Naive thymus-derived CD8-positive, alpha-beta T cell (primary cell): ENCODE measurements at places on chromosomes 5 and 9. TPM values are rescaled to one million over a fixed set of nuclear protein-coding genes. Genes with fewer than 3 reads are reported as not detected.

The ANKRD34B gene
- not detected for polyA plus RNA-seq

The PDE6A gene
- not detected for polyA plus RNA-seq

The DMGDH gene
- not detected for polyA plus RNA-seq

The FKBP15 gene
- 14.4 TPM for polyA plus RNA-seq

The RNF208 gene
- not detected for polyA plus RNA-seq

DNA sequence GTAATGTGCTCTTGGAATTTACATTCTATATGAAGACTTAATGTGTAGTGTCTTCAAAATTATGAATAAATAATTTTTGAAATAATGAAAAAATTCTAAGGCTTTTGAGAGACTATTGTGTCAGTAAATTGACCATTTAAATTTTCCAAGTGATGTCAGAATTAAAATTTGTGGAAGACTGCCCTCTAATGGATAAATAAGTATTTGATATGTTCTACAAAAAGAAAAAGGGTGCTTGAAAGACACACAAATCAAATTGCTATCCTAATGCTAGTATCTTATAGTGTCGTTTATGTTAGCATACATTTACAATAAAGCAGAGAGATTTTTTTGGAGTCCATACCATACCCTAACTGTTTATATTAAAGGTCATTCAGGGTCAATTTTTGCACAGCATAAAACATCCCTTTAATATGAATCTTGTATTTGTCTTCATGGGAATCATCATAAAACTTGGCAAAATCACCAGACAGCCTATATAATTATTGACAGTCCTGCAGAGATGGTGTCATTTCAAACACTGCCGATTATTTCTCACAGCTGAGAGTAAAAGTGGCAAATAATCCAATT lies 120.8 kb upstream of the SLC27A6 start:
- no peak overlapping the region for H3K27ac ChIP-seq
- H3K27me3 ChIP-seq = no peaks in the 10 kb centered on the region
- H3K36me3 ChIP-seq = no peaks in the 10 kb centered on the region

DNA sequence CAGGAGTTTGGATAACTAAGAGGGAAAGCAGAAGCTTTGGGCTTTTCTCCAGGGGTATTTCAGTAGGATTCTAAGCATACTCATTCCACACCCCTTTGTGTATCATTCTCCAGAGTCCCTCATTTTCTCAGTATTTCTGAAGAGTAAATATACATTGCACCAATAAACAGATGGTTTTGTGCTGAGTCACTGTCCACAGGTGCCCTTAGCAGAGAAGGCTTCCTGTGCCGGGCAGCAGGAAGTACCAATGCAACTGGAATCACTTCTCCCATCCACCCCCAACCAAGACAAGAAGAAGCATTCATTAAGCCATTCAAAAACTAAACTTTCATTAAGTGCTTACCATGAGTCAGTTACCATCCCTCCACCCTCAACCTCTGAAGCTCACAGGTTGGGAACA lies 3.6 kb upstream of the CCNJL start:
- H3K27ac ChIP-seq = no peak overlapping the region
- H3K4me1 ChIP-seq = peaks cover 10% of the 10 kb centered on the region
- no peak for DNase-seq
- peaks cover 40% of the 10 kb centered on the region for H3K27me3 ChIP-seq

DNA sequence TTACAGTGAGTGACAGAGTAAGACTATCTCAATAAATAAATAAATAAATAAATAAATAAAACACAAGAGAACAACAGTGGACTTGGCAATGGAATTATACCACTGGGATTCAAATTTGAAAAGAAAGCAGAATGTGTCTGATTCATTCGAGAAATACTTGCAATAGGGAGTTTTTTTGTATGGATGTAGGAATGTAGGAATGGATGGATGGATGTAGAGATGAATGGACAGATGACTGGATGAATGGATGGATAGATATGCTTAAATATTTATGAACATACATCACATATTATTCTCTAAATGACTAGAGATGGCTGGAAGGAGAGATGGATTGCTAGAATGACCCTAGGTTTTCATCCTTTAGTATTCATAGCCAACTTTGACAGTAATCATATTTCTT lies 22.0 kb upstream of the CEMIP2 start:
- H3K36me3 ChIP-seq = no peaks in the 10 kb centered on the region
- H3K4me3 ChIP-seq = no peak overlapping the region
- peaks cover 44% of the 10 kb centered on the region for H3K4me1 ChIP-seq
- H3K27ac ChIP-seq = peak overlapping the region; percentile 98
- no peaks in the 10 kb centered on the region for H3K27me3 ChIP-seq

DNA sequence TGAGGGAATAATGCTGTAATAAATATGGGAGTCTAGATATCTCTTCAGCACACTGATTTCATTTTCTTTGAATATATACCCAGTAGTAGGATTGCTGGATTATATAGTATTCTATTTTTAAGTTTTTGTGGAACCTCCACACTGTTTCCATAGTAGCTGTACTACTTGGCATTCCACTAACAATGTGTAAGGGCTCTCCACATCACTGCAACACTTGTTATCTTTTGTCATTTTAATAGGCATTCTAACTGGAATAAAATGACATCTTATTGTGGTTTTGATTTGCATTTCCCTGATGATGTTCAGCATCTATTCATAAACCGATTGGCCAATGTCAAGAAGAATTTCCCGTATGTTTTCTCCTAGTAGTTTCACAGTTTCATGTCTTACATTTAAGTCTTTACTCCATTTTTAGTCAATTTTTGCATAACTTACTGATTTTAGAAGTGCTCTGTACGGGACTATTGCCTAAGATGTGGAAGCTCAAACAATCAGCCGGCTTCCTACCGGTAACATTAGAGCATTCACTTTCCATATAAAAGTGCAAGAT lies 1078.8 kb downstream of the TAF11L14 start:
- no peaks in the 10 kb centered on the region for H3K27me3 ChIP-seq
- no peak for DNase-seq
- no peak overlapping the region for H3K27ac ChIP-seq
- H3K4me3 ChIP-seq = no peak overlapping the region
- H3K36me3 ChIP-seq = peaks cover 5% of the 10 kb centered on the region

- no peak overlapping the region for H3K4me3 ChIP-seq
- H3K27ac ChIP-seq = no peak overlapping the region
Measured at GRCh38 chr5:111953351-111954127, 196.5 kb upstream of the NREP start.

GRCh38 chr9:134918646-134919045 lies 934 bp upstream of the FCN1 start:
- H3K27ac ChIP-seq = no peak overlapping the region
- no peak for DNase-seq
- peaks cover 5% of the 10 kb centered on the region for H3K4me1 ChIP-seq
- H3K36me3 ChIP-seq = peaks cover 15% of the 10 kb centered on the region
- H3K27me3 ChIP-seq = peaks cover 6% of the 10 kb centered on the region
- no peak overlapping the region for H3K4me3 ChIP-seq

GRCh38 chr9:115341426-115341825 lies 223.5 kb upstream of the TNC start:
- H3K27me3 ChIP-seq = peaks cover 8% of the 10 kb centered on the region
- no peak overlapping the region for H3K27ac ChIP-seq
- no peaks in the 10 kb centered on the region for H3K4me1 ChIP-seq
- no peak for DNase-seq

DNA sequence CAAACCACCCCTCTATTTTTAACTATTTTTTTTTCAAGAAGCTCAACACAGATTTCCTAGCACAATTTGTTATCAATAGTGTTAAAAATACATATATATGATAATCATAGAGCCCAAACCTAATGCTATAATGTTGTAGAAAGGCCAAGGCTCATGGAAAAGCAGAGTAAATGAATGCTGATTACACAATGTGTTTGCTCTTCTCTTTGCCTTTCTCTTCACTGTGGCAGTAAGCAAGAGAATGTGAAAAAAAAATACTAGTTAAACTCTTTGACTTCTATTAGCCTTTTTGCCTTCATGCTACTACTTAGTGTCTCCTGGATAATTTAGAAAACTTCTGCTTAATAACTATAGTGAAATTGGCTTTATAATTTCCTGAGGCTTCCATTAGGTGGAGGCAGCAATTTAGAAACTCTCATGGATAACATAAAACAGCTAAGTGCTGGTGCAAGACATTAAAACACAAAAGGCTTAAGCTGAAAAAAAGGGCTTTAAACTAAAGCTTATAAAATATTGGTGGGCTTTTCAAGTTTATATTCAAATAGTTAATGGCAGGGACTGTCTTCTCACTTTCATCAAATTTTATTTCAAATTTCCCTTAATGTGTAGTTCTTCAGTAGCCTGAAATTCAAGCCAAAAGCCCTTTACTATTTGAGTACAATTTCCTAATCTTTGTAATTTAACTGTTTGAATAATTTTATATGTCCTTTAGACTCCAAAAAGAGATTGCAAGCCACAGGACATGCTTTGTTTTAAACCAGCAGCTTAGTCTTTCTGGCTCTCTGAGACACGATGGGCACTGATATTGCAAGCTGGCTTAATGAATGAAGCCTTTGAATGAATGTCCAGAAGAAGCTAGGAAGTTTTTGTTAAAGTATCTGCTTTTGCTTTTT lies 2031.8 kb upstream of the CDH6 start:
- H3K4me1 ChIP-seq = no peaks in the 10 kb centered on the region
- H3K27ac ChIP-seq = no peak overlapping the region
- H3K36me3 ChIP-seq = no peaks in the 10 kb centered on the region
- no peaks in the 10 kb centered on the region for H3K27me3 ChIP-seq
- H3K4me3 ChIP-seq = no peak overlapping the region
- DNase-seq = no peak

DNA sequence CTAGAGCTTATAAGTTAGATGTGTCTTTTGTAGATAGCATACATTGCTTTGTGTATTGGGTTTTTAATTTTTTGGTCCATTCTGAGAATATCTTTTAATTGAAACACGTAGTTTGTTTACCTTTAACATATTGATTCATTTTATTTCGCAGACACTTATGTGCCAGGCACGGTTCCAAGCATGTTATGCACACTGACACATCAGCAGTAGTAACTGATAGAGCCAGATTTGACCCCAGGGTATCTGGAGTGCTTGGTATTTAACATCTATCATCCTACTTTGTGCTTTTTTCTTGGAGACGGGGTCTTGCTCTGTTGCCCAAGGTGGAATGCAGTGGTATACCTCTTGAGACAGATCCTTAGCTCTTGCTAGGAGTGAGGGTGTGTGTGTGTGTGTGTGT lies 71.9 kb downstream of the USP20 start:
- no peak overlapping the region for H3K4me3 ChIP-seq
- peaks cover 11% of the 10 kb centered on the region for H3K4me1 ChIP-seq
- peaks cover 21% of the 10 kb centered on the region for H3K36me3 ChIP-seq
- DNase-seq = no peak

DNA sequence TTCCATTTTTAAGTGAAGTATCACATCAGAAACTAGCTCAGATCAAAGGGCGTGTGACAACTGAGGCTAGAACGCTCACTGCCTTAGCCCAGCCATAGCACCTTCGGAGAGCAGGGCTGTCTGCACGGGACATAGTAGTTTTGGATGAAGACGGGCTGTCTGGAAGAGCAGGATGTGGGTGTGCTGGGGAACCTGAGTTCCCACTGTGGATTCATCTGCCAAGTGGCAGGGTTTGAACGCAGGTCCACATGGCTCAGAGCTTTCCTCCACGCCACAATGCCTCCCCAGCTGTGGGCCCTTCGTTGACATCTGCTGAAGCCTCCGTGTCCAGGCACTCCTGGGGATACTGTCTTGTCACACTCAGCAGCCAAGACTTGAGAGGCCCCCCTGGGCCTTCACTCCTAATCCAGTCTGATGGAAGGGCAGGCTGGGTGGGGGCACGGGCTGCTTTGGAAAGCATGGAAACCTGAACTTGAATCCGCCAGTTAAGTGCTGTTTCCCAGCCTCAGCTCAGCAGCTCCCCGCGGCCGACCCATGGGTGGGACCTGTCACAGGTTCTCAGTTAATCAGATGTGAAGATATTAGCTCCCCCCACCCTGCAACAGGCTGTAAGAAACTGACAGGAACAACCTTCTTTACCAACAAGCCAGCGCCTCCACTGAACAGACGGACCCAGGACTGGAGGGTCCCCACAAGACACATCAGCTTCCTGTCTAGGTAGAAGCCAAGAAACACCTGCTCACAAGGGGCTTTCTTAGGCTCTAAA lies 228.1 kb downstream of the FANCC start:
- peaks cover 19% of the 10 kb centered on the region for H3K4me1 ChIP-seq
- H3K27me3 ChIP-seq = no peaks in the 10 kb centered on the region
- H3K27ac ChIP-seq = no peak overlapping the region
- no peak overlapping the region for H3K4me3 ChIP-seq
- H3K36me3 ChIP-seq = no peaks in the 10 kb centered on the region

- H3K36me3 ChIP-seq = no peaks in the 10 kb centered on the region
- DNase-seq = no peak
- no peak overlapping the region for H3K4me3 ChIP-seq
- peaks cover 5% of the 10 kb centered on the region for H3K4me1 ChIP-seq
- no peak overlapping the region for H3K27ac ChIP-seq
Measured at GRCh38 chr9:121282277-121283079, 14.5 kb downstream of the GSN start.
